ENCODE measurements at places on chromosomes 5 and 9. TPM values are rescaled to one million over a fixed set of nuclear protein-coding genes. Genes with fewer than 3 reads are reported as not detected.

The LCN15 gene
- not detected for total RNA-seq

The TAF1L gene
- total RNA-seq, result under 0.01 TPM

The SEMA6A gene
- total RNA-seq, result 46.9 TPM

The ZNF484 gene
- total RNA-seq, result 13.7 TPM

The ABHD17B gene
- 24.5 TPM for total RNA-seq
